Stimulated activated CD4-positive, alpha-beta T cell treated with anti-CD3 and anti-CD28 coated beads, Interleukin-4, amount 100 ng/mL, for 1 hour (primary cell): ENCODE measurements at places on chromosomes 2 and 18.

GRCh38 chr2:77007686-77008085 is 514.5 kb downstream of the LRRTM4 start:
- DNase-seq, result no peak

DNA sequence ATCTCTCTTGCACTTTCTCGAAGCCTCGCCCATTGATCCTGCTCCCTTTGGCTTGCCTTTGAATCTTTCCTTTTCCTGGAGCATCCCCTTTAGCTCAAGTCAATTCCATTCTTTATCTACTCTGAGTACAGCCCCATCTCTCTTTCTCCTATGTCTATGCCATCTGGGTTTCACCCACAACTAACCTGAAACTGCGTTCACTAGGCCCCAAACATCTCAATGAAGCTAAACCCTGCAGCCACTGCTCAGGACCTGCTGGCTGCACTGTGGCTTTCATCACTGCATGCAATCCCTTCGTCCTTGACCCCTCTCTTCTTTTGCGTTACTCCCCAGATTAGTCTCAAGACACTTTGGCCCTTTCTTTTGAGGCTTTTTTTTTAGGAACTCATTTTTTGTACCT is 81.6 kb upstream of the CYRIA start:
- DNase-seq, result no peak

DNA sequence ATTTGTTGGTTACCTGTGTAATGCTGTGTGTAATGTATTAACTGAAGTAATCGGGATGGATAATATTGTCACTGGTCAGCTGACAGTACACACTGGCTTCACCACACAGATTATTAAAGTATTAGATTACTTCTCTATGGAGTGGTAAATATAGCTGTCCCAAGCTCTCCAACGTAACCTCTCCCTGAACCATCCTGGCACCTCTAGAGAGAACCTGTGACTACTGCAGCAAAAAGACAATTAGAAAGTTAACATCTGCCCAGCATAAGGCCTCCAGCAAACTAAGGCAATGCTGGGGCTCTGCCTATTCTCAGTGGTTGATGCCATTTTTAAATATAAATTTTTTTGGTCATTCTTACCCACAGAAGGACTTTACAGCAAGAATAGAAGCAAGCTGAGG is 351.3 kb downstream of the GPD2 start:
- no peak for DNase-seq

DNA sequence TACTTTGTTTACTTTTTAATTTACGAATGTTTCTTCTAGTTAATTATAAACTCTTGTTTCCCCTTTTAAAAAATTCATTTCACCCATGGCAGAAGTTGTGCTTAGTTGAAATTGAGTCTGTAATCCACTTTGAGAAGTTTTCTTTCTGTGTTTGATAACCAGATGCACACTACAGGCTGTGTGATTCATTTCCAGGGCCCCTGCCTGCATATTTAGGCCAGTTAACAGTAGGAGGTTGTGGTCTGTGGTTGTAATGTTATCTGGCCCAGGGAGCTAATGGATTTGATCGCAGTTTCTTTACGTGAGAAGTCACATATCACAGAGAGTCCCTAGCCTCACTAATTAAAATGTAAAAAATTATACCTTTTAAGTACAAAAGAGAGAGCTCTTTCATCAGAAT is 3.3 kb downstream of the CDH7 start:
- no peak for DNase-seq

DNA sequence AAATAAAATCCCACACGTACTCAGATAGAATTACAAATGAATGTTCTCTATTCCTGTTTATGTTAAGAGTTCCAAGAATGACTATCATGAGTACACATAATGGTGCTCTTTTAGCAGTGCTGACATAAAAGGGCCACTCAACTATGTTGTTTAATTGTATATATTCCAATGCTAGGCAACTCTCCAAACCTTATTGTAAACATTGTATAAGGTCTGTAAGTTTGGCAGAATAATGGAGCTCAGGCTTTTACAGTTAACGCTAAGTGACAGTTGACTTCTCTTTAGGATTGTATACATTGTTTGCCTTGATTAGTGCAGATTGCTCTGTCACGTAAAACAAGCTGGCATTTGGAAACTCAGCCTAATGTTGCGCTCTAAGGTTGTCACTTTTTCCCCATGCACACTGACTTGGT is 20.8 kb downstream of the RBMS1 start:
- DNase-seq, result no peak

DNA sequence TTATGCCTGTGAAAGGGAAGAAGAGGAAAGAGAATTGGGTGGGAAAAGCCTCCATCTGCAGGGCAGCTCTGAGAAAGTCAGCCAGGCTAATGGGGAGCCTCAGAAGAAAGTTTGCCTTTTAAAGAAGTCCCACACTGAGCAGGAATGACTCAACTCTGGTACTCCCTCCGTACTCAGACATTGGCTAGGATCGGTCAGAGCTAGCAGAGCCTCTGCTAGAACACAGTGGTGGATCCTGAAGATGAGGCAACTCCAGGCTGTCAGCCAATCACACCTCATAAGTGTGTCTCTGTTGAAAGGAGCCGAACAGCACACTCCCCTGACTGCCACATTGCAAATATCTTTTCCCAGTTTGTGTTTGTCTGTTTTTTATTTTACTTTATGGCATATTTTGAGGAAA is 96.9 kb downstream of the HNRNPLL start:
- no peak for DNase-seq

DNA sequence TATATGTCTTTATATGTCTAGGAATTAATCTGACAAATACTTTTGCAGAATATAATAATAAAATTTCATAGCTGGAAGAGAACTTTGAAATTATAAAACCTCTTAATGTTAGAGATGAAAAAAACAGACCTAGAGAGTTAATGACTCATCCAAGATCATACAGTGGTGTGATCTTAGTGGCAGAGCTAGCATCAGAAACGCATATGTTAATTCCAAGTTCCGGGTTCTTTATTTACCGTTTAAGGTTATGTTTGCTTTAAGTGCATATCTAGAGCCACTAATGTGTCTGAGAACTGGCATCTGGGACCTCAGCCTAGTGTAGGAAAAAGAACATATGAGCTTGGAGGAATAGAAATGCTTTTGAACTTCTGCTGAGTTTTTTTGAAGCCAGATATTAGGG is 24.3 kb downstream of the CERS6 start:
- DNase-seq, result no peak

- no peak for DNase-seq
These were observed 261.6 kb upstream of the ZNF804A start for GRCh38 chr2:184336688-184337087.

GRCh38 chr2:100010606-100011005 is 131.8 kb downstream of the AFF3 start:
- DNase-seq, result no peak

DNA sequence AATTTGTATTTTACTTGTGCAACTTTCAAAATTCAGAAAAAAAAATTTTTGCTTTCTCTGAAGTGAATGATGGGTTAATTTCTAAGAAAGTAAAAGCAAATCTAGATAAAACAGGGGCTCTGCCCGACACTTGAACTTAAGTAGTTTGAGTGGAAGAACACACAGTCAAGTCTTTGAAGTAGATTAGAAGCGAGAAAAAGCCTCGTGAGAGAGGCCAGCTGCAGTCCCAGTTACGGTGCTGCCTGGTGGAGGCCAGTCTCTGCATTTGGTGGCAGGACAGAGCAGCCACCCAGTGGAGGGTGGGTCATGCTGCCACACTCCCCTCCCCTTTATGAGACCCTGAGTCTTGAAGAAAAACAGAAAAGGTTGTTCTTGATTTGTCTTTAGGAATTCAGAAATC is 81.8 kb downstream of the INPP5D start:
- DNase-seq, result no peak

DNA sequence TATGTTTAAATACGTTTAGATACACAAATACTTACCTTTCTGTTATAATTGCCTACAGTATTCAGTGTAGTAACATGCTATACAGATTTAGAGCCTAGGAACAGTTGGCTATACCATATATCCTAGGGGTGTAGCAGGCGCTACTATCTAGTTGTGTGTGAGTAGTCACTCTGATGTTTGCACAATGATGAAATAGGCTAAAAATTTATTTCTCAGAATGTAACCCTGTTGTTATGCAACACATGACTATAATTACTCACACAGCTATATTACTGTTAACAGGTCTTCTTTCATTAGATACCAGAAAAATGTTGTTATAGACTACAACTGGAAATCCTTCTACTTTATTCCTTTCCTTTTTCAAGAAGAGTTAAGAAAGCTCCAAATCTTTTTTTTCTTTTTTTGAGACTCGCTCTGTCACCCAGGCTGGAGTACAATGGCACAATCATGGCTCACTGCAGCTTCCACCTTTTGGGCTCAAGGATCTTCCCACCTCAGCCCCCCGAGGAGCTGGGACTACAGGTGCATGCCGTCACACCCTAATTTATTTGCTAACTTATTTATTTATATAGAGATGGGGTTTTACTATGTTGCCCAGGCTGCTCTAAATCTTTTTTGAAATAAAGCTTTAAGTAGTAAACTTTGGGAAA is 48.5 kb downstream of the C2orf74 start:
- no peak for DNase-seq

DNA sequence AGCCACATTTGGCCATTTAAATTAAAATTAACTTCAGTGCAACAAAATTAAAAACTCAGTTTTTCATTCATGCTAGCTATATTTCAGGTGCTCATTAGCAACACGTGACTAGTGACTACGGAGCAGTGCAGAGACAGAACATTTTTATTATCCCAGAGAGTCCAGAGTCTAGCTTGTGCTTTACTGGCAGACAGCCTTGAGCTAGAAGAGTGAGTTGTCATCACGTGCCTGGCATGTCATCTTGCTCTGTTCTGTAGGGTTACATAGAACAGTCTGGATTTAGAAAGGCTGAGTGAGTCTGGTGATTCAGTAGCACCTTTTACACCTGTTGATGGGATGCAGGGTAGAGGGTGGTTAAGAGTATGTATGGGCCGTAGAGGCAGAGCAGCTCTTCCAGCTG is 136.9 kb upstream of the IL1R2 start:
- no peak for DNase-seq

- DNase-seq, result no peak
These were observed 1.6 kb downstream of the ASXL3 start for GRCh38 chr18:33579349-33580215.

DNA sequence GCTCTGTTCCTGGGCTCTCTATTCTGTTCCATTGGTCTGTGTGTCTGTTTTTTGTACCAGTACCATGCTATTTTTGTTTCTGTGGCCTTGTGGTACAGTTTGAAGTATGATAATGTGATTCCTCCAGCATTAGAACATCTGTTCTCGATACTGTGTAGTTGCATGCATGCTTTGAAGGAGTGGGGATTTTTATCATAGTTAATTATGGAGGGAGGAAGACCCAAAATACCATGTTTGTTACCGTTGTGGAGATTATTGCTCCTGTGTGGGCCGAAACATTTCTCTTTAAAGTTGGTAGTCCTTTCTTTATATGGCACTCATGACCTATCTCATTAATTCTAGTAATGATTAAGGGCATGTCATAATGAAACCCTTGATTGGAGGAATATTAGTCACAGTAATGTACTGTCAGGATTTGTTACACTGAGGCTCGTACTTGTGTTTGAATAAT is 87.6 kb downstream of the TTC27 start:
- no peak for DNase-seq

GRCh38 chr18:47748093-47748796 is 182.2 kb downstream of the SMAD2 start:
- no peak for DNase-seq

GRCh38 chr18:27010784-27011183 is 145.3 kb upstream of the AQP4 start:
- no peak for DNase-seq

DNA sequence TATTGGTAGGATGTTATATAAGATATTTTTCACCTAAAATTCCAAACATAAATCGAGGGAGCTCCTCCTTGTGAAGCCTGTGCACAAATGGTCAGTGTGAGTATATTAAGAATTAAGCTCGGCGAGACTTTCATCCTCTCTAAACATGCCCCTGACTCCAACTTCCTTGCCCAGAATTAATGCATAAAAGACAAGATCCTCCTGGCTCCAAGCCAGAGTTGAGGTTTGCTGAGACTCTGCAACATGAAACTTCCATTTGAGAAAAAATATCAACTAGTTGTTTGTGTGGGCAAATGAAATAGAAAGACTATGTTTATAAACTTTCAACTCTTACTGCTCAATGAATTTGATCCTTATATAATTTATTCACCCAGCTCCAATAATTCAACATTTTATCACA is 68.1 kb downstream of the CCDC178 start:
- no peak for DNase-seq

DNA sequence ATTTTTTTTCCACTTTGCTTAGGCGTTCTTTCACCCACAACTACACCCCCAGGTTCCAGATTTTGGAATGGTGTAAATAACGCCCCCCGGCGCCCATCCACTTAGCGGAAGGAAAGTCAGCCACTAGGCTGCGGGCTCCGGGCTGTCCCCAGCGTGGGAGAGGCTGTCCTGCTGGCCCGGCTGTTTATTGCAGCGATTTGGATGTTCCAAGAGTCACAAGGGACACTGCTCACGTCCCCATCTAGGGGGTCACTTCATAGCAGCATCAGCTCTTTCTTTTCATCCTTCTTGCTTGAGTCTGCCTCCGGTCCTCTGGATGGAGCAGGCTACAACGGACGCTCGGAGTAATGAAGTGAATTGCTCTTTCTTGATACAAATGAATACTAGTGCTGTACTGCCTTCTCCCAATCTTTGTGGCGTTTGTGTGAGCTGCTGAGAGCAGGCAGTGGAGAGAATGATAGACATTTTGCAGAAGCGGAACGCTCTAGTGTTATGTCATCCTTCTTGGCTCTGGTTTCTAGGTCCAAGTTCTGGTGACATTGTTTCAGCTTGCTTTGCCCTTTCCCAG is 50.7 kb upstream of the PAIP2B start:
- peak; percentile 12 for DNase-seq

DNA sequence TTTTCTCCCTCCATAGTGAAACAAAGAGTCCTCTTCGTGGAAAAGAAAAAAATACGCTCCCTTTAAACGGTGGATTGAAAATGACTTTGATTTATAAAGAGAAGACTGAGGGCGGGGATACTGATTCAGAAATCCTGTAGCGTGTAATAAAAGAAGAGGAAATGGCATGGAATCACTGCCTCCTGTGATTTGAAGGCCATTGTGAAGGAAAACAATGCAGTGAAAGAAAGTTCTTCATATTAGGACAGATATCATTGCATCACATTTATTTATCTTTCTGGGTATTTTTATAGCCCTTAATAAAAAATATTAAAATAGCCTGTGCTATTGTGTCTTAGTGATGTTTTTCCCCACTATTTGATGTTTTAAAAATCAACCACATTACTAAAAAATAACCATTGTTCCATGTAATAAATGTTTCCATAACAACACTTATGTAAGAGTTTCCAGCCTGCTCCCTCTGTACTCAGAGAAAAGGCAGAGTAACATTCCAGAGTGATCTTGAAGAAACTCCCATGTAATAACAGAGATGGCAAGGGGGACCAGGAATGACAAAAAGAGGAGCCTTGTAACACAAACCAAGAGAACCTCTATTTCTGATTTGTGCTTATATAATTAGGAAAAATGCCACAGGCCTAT is 8.0 kb downstream of the MRPL33 start:
- no peak for DNase-seq

- no peak for DNase-seq
These were observed 42.8 kb downstream of the TRAPPC12 start for GRCh38 chr2:3422161-3422779.

DNA sequence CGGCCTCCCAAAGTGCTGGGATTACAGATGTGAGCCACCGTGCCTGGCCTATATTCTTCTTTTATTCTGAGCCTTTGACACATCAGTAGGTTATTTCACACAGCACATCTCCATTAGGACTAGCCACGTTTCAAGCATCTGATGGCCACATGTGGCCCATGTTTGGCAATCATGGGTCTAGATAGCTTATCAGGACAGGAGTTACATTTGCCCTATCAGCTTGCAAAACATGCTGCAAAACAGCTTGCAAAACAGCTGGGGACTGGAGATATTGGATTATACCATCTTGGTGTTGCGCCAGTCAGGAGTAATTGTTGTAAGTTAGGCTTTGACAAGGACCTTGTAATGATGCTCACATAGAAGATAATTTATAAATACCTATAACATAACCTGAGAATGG is 94.9 kb downstream of the GBX2 start:
- no peak for DNase-seq
